ENCODE measurements at places on chromosomes 5 and 9.
A peak's percentile ranks its signal among the peaks of the same experiment; 100 is the strongest.

DNA sequence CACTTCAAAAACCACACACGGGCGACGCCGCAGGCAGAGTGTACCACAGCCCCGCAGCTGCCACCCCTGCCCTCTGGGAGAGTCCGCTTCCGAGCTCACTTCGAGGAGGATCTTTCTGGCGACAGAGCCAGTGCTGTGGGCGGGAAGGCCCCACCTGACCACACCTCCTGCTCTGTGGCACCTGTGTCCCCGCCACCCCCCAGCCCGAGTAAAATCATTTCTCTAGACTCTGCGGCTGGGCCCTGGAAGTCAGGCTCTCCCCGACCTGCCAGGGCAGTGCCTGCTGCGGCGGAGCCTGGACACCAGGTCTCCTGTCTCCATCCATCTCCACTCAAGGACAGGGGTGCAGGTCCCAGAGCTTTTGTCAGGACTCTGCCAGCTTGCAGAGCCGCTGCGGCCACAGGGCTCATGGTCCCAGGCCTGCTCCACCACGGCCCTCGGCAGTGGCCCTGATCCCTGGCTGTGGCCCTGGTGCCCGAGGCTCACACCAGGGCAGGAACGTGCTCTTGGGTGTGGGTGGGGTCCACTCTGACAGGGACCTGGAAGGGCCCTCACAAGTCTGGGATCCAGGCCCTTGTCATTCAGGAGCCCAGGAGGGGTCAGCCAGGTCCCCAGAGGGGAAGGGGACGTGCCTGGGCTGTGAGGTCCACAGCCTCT lies 20.9 kb upstream of the CAMSAP1 start:
- no peak for DNase-seq

- peak; percentile 12 for DNase-seq
Measured at GRCh38 chr5:153618867-153619266, 128.4 kb downstream of the GRIA1 start.

DNA sequence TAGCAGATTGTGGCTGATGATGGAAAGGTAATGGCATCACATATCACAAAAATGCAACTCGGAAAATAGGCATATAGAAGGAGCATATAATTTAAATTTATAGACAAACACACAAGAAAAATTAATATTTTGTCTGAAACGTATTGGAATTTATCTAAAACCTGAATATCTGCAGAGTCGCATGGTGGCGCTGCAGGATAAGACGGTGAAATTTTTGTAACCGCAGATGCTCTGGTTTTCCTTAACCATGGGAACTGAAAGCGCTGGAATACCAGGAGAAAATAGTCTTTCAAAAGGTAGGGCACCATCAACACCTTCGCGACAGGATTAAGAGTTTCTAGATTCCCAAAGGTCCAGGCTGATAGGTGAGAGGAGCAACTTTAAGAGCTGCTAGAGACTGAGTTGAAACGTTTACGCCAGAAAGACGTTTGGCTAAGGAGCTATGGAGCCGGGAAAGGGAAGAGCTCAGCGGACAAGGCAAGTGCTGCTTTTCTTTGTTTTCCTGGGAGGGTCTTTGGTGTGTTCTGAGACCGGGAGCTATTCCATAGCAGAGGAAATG lies 11.0 kb upstream of the PCDHB15 start:
- DNase-seq, result no peak

DNA sequence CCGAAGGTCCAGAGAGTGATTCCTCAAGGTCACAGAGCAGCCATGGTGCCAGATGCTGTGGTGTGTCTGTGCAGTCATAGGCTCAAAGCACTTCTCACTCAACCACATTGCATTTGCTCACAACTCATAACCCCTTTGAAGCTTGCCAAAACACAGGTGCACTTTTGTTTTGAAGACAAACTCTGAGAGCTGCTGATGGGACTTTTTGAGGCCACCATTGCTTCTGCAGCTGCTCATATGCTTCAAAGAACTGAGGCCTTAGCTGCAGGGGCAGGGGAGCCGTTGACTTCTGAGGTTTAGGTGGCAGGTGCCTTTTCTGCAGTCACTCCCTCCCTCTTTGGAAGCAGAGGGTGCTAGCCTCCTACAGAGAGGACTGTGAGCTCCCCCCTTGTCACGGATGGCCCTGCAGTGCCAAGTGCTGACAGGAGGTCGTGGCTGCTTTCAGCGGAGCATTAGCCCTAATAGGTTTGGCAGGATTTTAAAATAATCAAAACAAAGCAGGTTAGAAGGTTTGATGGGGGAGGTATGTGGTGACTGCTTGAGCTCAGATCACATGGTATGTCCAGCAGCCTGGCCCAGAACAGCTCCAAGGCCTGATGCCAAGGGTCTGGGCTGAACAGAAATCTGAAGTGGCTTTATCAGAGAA lies 232.1 kb downstream of the MAN2A1 start:
- DNase-seq, result no peak

DNA sequence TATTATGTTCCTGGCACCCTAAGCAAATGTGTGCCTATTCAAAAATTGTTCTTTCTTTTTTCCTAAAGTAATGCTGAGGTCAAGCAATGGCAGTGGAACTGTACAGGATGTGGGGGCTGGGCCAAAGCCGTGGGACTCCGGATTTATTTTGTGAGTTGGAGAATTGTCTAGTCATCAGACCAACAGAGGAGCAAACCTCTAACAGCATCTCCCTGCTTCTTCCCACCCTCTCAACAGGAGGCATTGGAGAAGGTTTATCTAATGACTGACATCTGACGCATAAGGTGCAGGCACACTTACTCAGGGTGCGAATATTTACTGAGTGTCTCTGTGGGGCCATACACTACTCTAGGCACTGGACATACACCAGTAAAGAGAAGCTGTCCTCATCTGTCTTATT lies 38.6 kb downstream of the MARCHF11 start:
- no peak for DNase-seq

- no peak for DNase-seq
Measured at GRCh38 chr9:38356851-38357250, 35.7 kb upstream of the ALDH1B1 start.

DNA sequence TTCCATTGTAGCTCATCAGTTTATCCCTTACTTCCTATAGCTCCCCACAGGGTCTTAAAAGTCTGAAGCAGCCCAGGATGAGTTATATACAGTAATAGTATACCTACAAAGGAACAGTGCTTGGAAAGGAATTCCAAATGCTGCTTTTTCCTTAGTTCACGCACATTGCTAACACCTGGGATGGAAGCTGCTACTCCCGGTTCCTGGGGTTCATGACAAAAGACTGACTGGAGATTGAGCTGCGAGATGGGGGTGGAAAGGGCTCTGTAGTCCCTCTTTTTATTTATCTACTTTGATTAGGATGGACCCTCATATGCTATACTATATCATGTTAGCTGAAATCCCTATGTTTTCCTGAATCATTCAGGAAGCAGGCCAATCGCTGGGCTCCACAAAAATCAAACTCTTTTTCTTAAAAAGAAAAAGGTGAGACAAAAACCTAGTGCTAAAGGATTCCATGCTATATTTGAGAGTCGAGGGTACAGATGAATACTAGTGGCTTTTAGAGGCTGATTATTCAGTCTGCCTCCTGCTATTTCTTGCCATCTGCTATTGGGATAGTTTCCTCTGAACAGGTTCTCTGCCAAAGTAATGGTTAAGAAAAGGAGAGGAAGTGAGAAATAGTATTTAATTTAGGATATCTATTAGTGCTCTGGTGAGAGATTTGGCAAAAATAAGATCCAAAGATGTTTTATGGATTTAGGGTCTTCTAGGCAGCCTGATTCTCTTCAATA lies 81.2 kb downstream of the MRPS27 start:
- no peak for DNase-seq

- DNase-seq, result no peak
Measured at GRCh38 chr5:146005264-146005663, 68.9 kb downstream of the SH3RF2 start.

DNA sequence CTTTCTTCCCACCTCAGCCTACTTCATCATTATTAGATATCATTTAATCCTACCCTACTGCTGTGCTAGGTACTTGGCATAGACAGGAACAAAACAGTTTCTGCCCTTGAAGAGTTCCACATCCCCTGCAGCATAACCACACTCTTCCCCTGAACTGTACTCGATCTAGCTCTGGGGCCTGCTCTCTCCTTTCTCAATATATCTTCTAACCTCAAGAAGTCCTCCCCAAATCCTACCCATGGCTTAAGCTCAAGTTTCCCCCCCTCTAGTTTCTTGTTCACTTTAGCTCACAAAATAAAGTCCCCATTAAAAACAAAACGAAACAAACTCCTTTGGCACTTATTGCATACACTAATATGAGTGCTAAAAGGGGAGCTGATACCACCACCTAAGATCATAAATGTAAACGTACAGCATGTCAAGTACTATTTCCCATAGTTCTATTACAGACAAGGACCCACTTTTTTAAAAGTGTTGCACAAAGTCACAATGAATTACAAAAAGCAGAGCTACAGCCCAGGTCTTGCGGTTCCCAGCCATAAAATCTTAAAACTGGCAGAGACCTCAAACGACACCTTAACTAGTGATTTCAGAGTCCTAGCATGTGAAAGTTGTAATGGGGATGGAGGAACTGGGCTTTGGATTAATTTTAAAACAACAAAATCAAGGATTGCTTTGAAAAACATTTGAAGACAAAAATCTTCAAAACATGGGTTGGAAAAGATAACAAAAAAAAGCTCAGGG lies 80.7 kb downstream of the PTPDC1 start:
- DNase-seq, result no peak

DNA sequence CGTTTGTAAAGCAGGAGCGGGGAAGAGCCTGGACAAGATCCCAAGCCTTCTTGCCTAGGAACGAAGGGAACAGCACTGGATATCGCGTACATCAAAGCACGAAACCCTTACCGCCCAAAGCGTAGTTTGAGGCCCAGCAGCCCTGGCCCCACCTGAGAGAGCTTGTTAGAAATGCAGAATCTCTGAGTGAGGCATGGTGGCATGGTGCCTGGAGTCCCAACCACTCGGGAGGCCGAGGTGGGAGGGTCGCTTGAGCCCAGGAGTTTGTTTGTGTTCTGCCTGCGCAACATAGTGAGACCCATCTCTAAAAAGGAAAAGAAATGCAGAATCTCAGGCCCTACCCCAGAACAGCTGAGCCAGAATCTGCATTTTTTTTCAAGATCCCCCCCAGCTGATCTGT lies 90.6 kb downstream of the AMBP start:
- DNase-seq, result no peak

DNA sequence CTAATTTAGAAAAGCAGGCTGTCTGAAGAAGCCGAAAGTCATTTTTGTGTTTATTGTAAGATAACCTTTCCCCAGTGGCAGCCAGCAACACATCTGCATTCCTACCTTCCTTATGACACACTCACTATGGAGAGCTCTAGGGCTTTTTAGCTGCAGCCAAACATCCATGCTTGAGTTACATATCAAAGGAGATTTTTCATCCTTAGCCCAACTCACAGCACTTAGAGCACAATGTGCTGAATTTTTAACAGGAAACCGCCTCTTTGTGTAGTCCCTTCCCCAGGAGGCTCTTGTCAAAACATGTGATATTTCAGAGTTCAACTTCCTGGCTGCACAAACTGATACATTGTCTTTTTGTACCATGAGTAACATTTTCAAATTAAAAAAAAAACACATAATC lies 379.2 kb downstream of the CTNND2 start:
- no peak for DNase-seq

- DNase-seq, result no peak
Measured at GRCh38 chr5:57598097-57598496, 115.5 kb upstream of the ACTBL2 start.

- no peak for DNase-seq
Measured at GRCh38 chr9:70987986-70988385, 133.4 kb downstream of the TRPM3 start.

DNA sequence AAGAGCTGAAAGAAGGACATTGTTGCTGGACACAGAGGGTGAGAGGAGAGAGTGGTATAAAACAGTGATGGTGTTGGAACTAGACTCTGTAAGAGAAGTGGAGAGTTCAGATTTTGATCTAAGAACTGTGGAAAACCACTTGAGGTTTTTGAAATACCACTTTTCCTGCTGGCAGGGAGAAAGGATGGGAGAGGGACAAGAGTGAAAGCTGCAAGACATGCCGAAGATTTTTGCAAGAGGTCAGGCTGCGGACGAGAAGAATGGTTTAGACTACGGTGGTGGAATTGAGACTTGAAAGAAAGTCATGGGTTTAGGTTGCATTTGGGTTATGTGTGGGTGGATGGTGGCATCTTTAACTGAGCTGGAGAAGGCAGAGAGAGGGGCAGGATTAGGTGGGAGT lies 202.2 kb upstream of the RPS23 start:
- DNase-seq, result no peak

GRCh38 chr5:54638106-54638505 lies 120.5 kb downstream of the SNX18 start:
- no peak for DNase-seq

DNA sequence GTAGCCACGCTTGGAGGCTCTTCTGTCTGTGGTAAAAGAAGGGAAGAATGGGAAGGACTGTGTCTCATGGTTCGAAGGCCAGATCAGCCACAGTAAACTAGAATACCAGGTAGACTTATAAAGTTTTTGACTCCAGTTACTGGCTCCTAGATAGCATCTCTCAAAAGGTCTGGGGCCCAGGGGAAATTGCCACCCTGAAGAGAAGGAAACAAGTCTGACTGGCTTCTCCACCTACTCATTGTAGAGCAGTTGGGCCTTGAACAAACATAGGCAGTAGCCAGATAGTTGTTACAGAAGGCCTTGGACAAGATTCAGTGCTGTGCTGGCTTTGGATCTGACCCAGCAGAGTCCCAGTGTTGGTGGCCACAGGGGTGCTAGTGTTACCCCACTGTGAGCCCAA lies 890.4 kb downstream of the EFNA5 start:
- DNase-seq, result no peak

DNA sequence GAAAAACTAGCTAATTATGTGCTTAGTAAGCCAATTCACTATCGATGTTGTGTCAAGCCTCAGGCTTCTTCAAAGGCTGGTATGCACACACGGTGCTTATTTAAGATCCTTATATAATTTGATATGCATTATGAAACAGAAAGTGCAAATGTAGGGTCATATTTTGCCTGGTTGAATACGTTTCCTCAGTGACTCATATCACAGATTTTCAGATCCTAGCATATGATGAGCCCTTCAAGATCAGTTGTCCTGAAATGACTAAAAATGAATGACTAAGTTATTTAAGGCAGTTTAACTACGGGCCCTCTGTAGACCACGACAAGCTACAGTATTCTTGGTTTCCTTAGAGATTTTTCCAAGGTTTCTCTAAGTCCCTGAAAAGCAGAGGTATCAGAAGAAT lies 778.3 kb downstream of the PRELID2 start:
- DNase-seq, result no peak

Measured in CMK (cell line).